Activated CD8-positive, alpha-beta memory T cell treated with anti-CD3 and anti-CD28 coated beads for 24 hours (primary cell): ENCODE measurements at places on chromosomes 4 and X.

- no peak for DNase-seq
Measured at GRCh38 chrX:81348388-81348787, 146.5 kb downstream of the SH3BGRL start.

DNA sequence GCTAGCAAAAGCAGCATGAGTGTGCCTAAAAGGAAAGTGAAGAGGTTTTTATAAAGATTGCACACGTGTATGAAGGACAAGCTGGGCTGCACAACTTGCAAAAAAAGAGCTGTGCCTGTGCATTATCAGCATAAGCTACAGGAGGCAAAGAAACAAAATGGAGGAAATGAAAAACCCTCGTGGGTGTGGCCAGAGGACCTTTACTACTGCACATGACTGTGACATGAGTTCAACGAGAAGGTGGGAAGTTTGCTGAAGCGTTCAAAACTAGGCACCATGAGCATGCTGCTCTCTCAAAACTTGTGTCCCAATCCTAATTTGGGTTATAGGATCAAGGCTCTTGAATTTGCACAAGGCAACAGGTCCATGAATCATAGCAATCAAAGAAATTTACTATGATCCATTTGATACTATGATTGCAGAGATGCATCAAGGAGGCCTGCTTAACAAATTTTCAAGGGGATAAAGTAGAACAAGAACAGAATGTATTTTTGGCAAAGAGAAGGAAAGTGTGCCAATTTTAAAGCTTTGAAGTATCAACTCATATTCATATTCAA lies 38.1 kb upstream of the CXorf38 start:
- DNase-seq: no peak

GRCh38 chr4:80875642-80876041 lies 154.9 kb upstream of the BMP3 start:
- no peak for DNase-seq

GRCh38 chrX:10526451-10526850 lies 93.9 kb downstream of the MID1 start:
- DNase-seq: no peak

DNA sequence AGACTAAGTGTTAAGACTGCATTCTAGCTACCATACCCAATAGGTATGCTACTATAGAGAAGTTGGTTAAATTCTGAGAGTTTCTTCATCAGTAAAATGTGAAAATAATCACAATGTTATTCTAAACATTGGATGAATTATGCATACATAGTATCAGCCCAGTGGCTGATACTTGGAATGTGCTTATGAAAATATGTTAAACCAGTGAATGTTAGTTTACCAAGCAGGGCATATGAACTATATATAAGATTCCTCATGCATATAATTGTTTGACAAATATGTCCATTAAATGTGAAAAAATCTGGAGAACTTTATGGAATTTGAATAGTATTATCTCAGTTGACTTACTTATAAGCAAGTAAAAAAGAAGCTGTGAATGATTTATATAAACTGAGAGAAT lies 296.1 kb downstream of the IL15 start:
- DNase-seq: no peak

DNA sequence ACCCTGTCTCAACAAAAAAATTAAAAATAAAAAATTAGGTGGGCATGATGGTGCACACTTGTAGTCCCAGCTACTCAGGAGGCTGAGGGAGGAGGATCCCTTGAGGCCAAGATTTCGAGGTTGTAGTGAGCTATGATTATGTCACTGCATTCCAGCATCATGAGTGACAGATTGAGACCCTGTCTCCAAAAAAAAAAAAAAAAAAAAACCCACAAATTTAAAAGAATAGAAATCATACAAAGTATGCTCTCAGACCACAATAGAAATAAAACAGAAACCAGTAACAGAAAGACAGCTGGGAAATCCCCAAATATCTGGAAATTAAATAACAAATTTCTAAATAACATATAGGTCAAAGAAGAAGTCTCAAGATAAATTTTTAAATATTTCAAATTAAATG lies 81.0 kb upstream of the HUWE1 start:
- DNase-seq: no peak

- DNase-seq: no peak
Measured at GRCh38 chr4:88110826-88111225, 47.6 kb downstream of the ABCG2 start.

GRCh38 chr4:159160242-159160641 lies 57.4 kb downstream of the RAPGEF2 start:
- DNase-seq: no peak

DNA sequence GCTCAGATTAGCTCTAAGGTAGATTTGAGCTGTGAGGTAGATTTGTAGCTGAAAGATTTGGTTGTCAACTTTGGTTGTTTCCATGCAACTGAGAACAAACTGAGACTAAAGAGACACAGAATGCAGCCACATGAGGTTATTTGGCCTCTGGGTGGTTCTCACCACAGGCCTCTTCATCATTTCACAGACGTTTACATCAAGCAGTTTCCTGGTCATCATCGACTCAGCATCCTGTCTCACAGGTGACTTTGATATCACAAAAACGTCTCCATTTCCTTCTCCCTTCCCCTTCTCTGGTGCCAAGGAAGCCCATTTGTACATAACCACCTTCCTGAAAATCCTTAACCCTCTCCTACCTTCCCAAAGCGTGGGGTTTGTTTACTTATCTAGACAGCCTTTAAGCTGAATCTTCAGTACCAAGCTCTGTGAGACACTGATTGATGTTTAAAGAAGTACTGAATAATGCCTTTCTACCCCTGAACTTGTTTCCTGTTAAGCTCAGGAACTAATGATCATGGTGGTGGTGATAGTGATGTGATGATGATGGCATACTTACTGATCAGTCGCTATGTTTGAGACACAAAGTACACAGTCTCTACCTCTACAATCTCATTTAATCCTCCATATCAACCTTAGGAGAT lies 81.9 kb downstream of the FAM114A1 start:
- DNase-seq: no peak

DNA sequence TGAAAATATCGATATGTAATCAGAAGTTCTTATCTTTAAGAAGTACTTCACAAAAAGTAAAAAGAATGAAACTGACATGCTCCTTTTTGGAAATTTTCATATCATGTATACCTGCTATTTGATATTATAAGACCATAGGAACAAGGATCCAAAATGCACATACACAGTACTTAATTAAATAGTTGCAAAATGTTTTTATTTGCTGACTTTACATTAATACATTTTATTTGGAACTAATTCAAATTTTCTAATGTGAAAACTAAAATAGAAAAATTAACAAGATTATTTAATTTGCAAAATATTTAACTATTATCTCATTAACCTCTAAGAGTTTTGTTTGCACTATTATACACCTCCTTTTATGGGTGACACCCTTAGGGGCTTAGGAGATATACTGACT lies 155.0 kb downstream of the TRAM1L1 start:
- DNase-seq: no peak

GRCh38 chr4:182301736-182302135 lies 58.5 kb downstream of the TENM3 start:
- no peak for DNase-seq

GRCh38 chrX:134671294-134671693 lies 13.0 kb upstream of the PLAC1 start:
- no peak for DNase-seq

DNA sequence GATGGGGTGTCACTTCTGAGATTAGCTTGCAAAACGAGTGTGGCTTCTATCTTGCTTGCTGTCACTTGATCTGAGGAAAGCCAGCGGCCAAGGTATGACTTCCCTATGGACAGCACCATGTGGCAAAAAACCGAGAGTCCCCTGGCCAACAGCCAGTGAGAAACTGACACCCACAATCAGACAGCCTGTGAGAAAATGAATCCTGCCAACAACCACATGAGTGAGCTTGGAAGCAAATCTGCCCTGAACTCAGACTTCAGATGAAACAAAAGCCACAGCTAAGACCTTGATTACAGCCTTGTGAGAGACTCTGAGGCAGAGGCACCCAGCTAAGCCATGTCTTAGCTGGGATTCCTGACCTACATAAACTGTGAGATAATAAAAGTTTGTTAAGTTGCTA lies 45.5 kb downstream of the PPP1R2C start:
- DNase-seq: no peak

DNA sequence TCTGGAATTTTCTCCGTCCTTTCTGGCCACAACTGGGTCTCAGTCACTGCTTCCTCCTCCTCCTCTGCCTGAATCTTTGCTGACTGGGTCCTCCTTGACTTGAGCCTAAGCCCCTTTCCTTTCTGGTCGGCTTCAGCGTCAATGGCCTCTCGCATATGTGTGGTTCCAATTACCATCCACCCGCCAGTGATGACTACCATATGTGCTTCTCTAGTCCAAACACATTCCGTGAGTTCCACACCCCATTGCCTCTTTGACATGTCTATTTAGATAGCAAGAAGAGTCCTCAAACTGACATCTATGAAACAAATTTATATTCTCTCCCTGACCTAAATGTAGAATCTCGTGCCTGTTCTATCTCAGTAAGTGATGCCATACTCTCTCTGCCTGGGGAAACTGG lies 19.8 kb downstream of the MXRA5 start:
- DNase-seq: no peak

GRCh38 chrX:148903176-148903575 lies 402.8 kb downstream of the AFF2 start:
- DNase-seq: no peak

DNA sequence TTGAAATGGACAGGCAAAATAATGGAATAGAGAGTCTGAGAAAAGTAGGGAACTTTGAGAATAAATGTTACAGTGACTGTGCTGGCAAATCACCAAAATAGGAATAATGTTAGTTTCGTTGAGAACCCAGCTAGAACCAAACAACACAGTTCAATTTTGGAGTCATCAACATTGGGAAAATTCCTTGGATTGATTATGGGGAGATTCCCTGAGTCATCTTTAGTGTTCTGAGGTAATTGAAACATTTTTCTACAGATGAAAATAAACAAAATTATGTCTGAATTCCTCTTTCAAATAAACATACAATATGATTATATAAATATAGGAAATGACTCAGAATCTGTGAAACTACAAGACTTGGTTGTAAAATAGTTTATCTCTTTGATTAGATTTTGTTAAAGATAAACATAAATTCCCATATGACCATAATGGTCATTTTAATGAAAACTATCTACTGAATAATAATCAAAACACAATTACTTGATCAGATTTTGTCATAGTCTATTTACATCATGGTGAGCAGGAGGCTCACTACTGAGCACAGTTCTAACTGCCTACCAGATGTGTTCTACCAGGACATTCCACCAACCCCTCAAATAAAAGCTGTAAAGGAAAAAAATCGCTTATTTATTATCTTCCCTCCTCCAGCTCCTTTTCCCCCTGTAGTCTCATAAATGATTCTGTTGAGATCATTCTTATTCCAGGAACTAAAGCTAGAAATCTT lies 51.4 kb upstream of the GABRA2 start:
- no peak for DNase-seq

GRCh38 chr4:132026166-132026565 lies 1122.9 kb upstream of the PCDH10 start:
- no peak for DNase-seq

- DNase-seq: no peak
Measured at GRCh38 chrX:16589211-16589610, 60.7 kb upstream of the S100G start.

GRCh38 chr4:170047771-170048354 lies 21.7 kb upstream of the MFAP3L start:
- DNase-seq: peak; percentile 73

DNA sequence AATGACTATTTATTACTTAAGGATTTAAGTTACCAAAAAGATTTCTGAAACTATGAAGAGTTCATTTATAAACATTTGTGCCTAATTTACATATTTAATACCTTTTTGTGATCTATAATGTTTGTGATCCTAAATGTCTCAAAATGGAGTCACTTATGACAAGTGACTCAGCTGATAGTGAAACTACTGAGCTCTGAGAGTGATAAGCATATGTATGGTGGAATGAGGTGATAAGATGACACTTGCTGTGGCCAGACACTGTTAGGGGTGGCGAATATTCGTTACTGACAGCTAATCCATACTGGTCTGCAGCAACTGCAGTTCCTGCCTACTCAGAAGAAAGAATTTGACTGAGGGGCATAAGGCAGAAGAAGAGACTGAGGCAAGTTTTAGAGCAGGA lies 5.5 kb upstream of the NXF3 start:
- no peak for DNase-seq

- DNase-seq: no peak
Measured at GRCh38 chr4:17788956-17789355, 7.5 kb upstream of the FAM184B start.
